ENCODE measurements at places on chromosomes 16 and 17. TPM values are rescaled to one million over a fixed set of nuclear protein-coding genes. Genes with fewer than 3 reads are reported as not detected.

FLII gene
- total RNA-seq: 273 TPM

KRTAP4-9 gene
- not detected for total RNA-seq

SLFN13 gene
- 37.9 TPM for total RNA-seq

KRT16 gene
- total RNA-seq: not detected

POLR3E gene
- 75.4 TPM for total RNA-seq

GCGR gene
- not detected for total RNA-seq

CMTM2 gene
- total RNA-seq: 1.1 TPM

WDR59 gene
- 110 TPM for total RNA-seq

CLEC19A gene
- not detected for total RNA-seq

KRT32 gene
- total RNA-seq: not detected

SMTNL2 gene
- not detected for total RNA-seq

RHBDL1 gene
- total RNA-seq: 1.3 TPM

ADCY7 gene
- total RNA-seq: 104 TPM

VASN gene
- total RNA-seq: not detected

All from activated naive CD4-positive, alpha-beta T cell treated with anti-CD3 and anti-CD28 coated beads, Interleukin-2, amount 50 U/mL, for 72 hours (primary cell).